ENCODE measurements at places on chromosomes 7 and 10. TPM values are rescaled to one million over a fixed set of nuclear protein-coding genes. Genes with fewer than 3 reads are reported as not detected.

GRCh38 chr7:98831641-98832221 lies 38.1 kb downstream of the TMEM130 start:
- H3K27ac ChIP-seq: no peak overlapping the region
- no peak overlapping the region for H3K4me3 ChIP-seq
- peak; percentile 27 for DNase-seq
- H3K36me3 ChIP-seq: no peaks in the 10 kb centered on the region
- H3K4me1 ChIP-seq: no peaks in the 10 kb centered on the region

GRCh38 chr7:99267481-99267840 lies 5.2 kb upstream of the MYH16 start:
- H3K4me3 ChIP-seq: no peak overlapping the region
- H3K27me3 ChIP-seq: peaks cover 11% of the 10 kb centered on the region
- peak; percentile 94 for DNase-seq
- no peaks in the 10 kb centered on the region for H3K36me3 ChIP-seq

- peaks cover 4% of the 10 kb centered on the region for H3K4me1 ChIP-seq
- no peak overlapping the region for H3K4me3 ChIP-seq
- H3K36me3 ChIP-seq: 0 out of 2 replicates have a peak, but pooled peaks cover 2% of the 10 kb centered on the region
- H3K27me3 ChIP-seq: peaks cover 4% of the 10 kb centered on the region
- no peak for DNase-seq
Observed at GRCh38 chr10:69959911-69960310, 92.7 kb upstream of the MACROH2A2 start.

The PKD2L1 gene
- not detected for polyA plus RNA-seq

DNA sequence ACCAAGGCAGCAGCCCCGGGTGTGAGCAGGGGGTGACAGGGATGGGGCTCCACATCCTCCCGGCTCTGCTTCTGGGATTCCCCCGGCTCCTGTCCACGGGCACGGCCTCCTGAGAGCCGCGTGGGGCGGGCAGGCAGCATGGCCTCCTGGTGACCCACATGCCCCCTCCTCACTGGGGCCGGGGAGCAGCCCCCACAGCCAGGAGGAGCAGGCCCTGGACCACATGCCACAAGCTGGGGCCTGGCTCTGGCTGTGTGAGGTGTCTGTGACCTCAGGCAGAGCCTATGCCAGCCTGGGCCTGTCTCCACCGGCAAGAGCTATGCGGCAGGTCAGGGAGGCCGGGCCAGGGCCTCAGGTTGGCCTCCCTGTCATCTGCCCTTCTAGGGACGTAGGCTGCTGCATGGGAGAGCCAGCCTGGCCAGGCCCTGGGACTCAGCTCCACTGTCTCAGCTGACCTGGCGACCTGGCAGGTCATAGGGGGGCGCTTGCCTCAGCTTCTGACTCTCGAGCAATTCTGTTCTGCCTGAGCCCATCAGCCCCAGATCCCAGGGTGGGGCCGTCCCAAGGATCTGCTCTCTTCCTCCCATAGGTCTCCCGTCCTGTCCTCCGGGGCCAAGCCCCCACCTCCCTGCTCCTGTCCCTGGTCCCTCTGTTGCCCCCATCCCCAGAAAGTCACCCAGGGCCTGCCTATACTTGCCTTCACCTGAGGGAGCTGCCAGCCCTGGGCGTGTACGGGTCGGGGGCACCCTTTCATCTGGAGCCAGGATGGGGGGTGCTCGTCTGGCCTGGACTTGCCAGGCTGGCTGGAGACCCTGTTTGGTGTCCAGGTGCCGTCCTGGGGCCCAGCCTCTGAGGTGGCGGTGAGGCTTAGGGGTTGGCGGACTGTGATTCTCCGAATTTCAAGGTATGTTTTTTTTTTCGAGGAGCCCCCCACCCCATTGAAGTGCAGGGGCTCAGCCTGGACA lies 3.9 kb upstream of the TMEM184A start:
- DNase-seq: no peak
- H3K27ac ChIP-seq: no peak overlapping the region
- no peaks in the 10 kb centered on the region for H3K27me3 ChIP-seq
- peaks cover 15% of the 10 kb centered on the region for H3K4me1 ChIP-seq
- no peak overlapping the region for H3K4me3 ChIP-seq
- no peaks in the 10 kb centered on the region for H3K36me3 ChIP-seq

DNA sequence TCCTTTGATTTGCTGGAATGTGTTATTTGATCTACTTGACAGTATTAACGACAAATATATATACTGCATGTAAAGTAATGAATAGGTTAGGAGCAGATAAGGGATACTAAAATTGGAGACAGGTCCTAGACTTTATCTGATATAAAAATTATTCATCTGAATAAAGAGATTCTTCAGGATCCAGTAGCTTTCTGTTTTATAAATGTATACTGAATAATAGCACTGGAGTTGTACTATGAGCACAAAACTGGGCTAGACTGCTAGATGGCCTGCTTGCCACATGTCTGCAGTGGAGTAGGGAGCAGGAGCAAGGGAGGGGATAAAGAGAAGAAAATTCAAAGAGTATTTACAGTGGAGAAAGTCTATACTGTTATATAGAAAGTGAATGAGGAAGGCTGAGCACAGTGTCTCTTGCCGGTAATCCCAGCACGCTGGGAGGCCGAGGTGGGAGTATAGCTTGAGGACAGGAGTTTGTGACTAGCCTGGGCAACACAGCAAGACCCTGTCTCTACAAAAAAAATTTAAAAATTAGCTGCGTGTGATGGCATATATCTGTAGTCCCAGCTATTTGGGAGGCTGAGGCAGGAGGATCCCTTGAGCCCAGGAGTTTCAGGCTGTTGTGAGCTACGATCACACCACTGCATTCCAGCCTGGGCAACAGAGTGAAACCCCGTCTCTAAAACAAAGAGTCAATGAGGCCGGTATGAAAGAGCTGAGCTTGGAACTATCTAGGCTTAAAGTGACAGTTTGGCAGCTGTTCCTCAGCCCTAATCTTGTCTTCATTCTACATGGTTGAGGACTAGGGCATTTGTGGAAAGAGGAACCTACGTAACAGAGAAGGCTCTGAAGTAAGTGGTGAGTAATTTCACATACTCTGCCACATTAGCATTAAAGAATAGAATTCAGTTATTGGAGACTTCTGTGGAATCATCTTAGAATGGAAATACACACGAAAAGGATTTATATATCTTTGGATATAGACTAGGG lies 41.8 kb downstream of the CD36 start:
- no peak overlapping the region for H3K27ac ChIP-seq
- no peak for DNase-seq
- no peaks in the 10 kb centered on the region for H3K4me1 ChIP-seq
- no peaks in the 10 kb centered on the region for H3K36me3 ChIP-seq

The NCAPG2 gene
- polyA plus RNA-seq: 25.6 TPM

DNA sequence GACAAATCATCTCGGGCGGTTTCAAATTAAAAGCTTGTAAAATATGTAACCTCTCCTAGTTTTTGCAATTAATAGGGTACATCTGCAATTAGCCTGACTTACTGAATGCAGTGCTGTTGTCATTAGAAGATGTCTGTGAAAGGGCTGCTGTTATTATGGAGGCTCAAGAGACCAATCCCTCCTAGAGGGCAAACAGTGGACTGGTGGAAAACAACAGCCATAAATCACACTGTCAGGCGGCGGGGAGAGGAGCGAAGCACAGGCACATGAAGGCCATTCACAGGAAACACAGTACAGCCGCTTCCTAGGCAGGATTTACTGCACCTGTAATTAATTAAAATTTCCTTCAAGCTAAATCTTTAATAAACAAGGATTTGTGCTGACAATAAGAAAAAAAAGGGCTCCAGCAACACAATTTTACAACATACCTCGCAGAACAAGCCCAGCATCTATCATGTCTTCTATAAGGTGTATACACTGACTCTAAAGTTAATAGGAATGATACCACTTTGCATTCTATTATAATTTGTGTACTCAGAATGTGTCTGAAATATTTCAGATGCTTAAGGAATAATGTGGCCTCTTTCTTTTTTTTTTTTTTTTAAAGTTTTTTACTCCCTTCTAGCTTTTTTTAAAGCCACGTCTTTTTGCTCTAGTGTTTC lies 50.7 kb downstream of the ERCC6 start:
- no peak overlapping the region for H3K27ac ChIP-seq
- H3K27me3 ChIP-seq: no peaks in the 10 kb centered on the region
- H3K4me1 ChIP-seq: peaks cover 4% of the 10 kb centered on the region

DNA sequence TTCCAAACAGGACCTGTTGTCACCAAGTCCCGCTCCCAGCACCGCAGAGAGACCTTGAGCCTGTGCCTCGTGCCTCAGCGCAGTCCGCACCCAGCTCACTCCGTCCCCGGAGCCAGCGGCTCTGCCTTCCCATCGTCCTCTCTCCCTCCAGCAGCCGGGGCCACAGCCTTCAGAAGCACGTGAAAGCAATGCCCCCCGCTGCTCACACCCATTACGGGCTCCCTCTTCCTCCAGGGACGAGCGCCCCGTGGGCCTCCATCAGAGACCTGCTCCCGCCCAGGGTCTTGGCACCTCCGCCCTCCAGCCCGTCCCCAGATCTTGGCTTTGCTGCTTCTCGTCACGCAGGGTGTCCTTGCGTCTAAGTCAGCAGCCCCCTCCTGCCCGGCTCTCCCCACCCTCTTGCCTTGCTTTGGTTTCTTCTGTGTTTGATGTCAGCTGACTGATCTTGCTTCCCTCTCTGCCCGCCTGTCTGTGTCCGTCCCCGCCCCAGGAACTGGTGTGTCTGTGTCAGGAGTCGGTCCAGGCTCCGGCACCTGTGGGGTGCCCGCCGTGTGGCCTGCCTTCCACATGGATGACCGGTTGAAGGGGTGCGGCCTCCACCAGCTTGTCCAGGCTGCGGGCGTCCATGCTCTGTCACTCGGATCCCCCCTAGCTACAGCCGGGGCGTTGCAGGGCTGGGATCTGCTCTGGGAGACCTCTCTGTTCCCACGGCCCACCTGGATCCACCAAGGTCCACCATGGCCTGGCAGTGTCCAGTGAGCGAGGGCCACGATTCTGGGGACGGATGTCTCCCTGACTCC lies 61.9 kb downstream of the FOXL3 start:
- DNase-seq: no peak
- no peak overlapping the region for H3K27ac ChIP-seq
- H3K27me3 ChIP-seq: peaks cover 7% of the 10 kb centered on the region

The CPA1 gene
- polyA plus RNA-seq: not detected

The DRGX gene
- polyA plus RNA-seq: not detected

DNA sequence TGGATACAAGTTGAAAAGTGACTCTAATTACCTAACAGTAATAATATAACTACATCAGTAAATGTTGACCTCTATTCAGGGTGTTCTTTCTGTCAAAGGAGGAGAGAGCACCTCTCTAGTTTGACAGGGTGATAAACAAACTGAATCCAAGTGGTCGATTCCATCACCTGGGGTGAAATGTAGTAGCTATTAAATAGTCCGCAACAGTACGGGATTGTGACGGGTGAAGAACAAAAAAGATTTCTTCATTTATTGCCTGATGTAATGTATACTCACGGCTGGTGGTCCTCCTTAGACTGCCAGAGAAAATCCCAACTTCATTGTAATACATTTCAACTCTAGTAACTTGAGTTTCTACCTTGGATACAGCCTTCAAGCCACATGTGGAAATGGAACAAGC lies 292.5 kb upstream of the CELF2 start:
- DNase-seq: no peak
- no peaks in the 10 kb centered on the region for H3K4me1 ChIP-seq
- H3K4me3 ChIP-seq: no peak overlapping the region

GRCh38 chr7:41693150-41693997 lies 9.5 kb downstream of the INHBA start:
- H3K27ac ChIP-seq: 0 out of 2 replicates have a peak overlapping the region, but pooled peaks have one; percentile 1
- H3K36me3 ChIP-seq: peaks cover 42% of the 10 kb centered on the region
- peak; percentile 64 for DNase-seq
- no peak overlapping the region for H3K4me3 ChIP-seq
- H3K27me3 ChIP-seq: no peaks in the 10 kb centered on the region

The MBL2 gene
- not detected for polyA plus RNA-seq

The ZNF488 gene
- polyA plus RNA-seq: 0.14 TPM

The FAM241B gene
- 1.2 TPM for polyA plus RNA-seq

The CDC123 gene
- 100 TPM for polyA plus RNA-seq

DNA sequence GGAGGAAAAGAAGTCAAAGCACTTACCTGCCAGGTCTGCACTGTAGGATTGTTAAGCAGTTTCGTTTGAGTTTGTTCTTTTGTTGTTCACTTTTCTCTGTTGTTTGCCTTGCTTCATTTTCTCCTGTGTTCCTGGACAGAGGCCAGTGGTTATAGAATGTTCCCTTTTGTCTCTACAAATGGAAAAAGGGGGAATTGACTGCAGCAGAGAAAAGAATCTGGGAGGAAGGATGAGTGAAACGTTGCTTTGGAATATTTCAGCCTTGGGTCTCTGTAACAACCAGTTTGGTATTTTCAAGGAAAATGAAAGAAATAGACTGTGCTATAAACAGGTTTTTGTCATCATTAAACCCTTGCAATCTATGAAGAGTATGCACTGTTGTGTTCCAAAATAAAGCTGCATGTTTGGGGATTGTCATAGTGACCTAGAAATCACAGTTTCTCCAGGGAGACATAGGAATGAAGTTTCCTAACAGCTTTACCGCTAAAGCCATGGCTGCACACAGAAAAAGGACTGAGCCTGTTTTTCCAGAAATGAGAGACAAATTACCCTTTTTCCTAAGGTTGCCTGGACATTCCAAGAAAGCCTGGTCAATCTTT lies 60.8 kb upstream of the HABP2 start:
- H3K27me3 ChIP-seq: no peaks in the 10 kb centered on the region
- no peak for DNase-seq
- no peak overlapping the region for H3K4me3 ChIP-seq
- H3K36me3 ChIP-seq: no peaks in the 10 kb centered on the region
- H3K4me1 ChIP-seq: no peaks in the 10 kb centered on the region

DNA sequence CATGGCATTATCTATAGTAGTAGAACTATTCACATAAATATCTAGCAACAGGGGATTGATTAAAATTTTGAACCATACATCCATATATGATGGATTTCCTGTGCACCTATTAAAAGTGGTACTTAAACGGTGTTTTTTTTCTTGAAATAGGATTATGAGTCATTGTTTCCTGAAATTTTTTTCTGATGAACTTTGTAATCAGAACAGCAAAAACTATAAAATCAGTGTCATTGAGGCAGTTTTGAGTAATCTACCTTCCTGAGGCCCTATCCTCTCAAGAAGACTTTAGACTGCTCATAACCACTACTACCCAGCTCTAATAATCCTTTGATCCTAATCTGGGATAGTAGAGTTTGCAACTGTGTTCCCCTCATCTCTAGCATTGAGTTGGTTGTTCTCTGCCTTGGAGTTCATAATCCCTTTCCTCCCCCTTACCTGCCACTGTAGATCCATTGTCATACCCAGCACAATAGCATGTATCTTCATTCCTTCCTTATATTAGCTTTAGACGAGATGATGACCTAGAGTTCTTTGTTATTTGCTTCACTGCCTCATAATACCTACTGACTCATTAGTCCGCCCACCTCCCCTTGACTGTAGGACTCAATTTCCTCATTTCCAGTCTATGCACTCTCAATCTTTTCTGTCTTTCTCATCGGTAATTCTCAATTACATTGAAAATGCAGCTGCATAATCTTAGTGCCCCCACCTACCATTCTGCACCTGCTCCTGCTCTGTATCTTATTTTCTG lies 133.4 kb downstream of the LRRC4 start:
- peaks cover 2% of the 10 kb centered on the region for H3K36me3 ChIP-seq
- H3K27ac ChIP-seq: no peak overlapping the region
- H3K4me3 ChIP-seq: no peak overlapping the region
- H3K27me3 ChIP-seq: no peaks in the 10 kb centered on the region

- H3K27ac ChIP-seq: no peak overlapping the region
- no peaks in the 10 kb centered on the region for H3K36me3 ChIP-seq
- peak; percentile 69 for DNase-seq
- peaks cover 23% of the 10 kb centered on the region for H3K27me3 ChIP-seq
- no peak overlapping the region for H3K4me3 ChIP-seq
- H3K4me1 ChIP-seq: no peaks in the 10 kb centered on the region
Observed at GRCh38 chr10:103481974-103482531, 3.0 kb upstream of the CALHM3 start.

- H3K4me1 ChIP-seq: no peaks in the 10 kb centered on the region
- no peaks in the 10 kb centered on the region for H3K27me3 ChIP-seq
- no peaks in the 10 kb centered on the region for H3K36me3 ChIP-seq
Observed at GRCh38 chr10:42650374-42650773, 12.0 kb upstream of the ZNF33B start.

The MLXIPL gene
- not detected for polyA plus RNA-seq

The VKORC1L1 gene
- polyA plus RNA-seq: 12.5 TPM
